Activated T-helper 1 cell treated with anti-CD3 and anti-CD28 coated beads, Interleukin-12 subunit alpha, Interleukin-12 subunit beta, Interleukin-2, Interleukin-4 antibody, amounts not matched to agents 30 ng/mL and 10 ng/mL and 1 ng/mL, durations not matched to agents 14 hours and 24 hours and 36 hours (primary cell): ENCODE measurements at places on chromosomes 7 and 10. TPM values are rescaled to one million over a fixed set of nuclear protein-coding genes. Genes with fewer than 3 reads are reported as not detected.

DNA sequence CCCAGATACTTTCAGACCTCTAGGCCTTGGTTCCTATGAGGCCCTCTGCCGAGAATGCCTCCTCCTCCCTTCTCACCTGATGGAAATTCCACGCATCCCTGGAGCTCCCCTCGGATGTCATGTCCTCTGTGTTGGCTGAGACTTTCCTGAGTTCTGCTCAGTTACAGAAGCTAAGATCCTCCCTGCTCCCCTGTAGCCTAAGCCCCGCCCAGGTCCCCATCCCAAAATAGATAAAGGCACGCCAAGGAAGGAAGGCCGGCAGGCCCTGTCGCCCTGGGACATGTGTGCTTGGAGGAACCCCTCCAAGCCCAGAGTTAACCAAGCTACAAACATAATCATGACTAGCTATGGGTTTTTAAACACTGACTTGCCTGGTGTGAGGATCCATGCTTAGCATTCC lies 123.5 kb downstream of the SORBS1 start:
- DNase-seq = no peak
- no peak overlapping the region for H3K27ac ChIP-seq
- peaks cover 8% of the 10 kb centered on the region for H3K27me3 ChIP-seq
- no peak overlapping the region for H3K4me3 ChIP-seq
- peaks cover 8% of the 10 kb centered on the region for H3K4me1 ChIP-seq

Gene DYNC1I1
- not detected in 2 replicates for total RNA-seq

Gene MKI67
- 141 and 159 TPM in 2 replicates for total RNA-seq

Gene ELFN1
- total RNA-seq = 0.05 TPM in 1 of 2 replicates, not detected in the other

DNA sequence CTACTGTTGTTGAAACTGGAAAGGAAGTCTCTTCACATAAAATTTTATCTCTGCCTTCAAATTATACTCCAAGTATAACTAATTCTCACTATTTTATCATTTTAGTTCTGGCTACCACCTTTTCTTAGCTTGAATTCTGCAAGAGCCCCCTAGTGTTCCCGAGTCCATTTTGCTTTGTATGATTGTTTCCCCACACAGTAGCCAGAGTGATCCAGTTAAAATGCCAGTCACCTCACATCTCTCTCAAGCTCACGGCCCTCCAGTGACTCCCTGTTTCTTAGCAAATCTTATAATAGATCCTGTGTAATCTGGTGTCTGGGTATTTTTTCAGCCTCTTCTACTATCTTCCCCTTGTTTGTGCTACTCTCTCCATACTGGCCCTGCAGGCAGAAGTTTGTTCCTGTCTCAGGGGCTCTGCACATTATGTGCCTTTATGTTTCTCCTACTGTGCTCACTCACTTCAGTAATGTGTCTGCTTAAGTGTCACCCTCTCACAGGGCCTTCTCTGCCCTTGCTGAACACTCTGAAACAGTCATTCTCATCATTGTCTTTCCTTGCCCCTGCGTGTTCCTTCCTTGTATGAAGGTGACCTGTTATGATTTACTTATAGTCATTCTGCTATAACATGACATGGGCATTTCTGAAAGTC lies 8.9 kb downstream of the WAC start:
- H3K4me1 ChIP-seq = peaks cover 62% of the 10 kb centered on the region
- H3K36me3 ChIP-seq = peaks cover 52% of the 10 kb centered on the region
- H3K27me3 ChIP-seq = no peaks in the 10 kb centered on the region
- H3K27ac ChIP-seq = peak overlapping the region; percentile 69

GRCh38 chr7:127666602-127667001 lies 14.6 kb downstream of the SND1 start:
- H3K27me3 ChIP-seq = no peaks in the 10 kb centered on the region
- no peak overlapping the region for H3K4me3 ChIP-seq
- no peak for DNase-seq

GRCh38 chr10:108427146-108427545 lies 1262.6 kb upstream of the SORCS1 start:
- H3K36me3 ChIP-seq = no peaks in the 10 kb centered on the region
- no peaks in the 10 kb centered on the region for H3K4me1 ChIP-seq
- DNase-seq = no peak
- no peak overlapping the region for H3K27ac ChIP-seq

DNA sequence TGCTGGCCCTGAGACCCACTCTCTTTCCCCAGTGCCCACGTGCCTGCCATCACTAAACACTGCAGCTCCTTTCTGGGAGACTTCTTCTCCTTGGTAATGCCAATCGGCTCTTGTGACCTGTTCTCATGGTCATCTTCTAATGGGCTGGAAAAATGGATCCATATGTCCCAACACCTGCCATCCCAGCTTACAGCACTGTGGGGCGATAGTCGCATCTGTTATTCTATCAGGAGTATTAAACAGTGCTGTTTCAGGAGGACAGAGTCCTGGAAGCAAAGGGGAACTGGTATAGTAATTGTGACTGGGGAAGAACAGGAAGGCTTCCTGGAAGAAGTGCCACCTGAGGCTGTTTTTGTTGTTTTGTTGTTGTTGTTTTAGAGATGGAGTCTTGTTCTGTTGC lies 411.2 kb downstream of the GLRX3 start:
- H3K4me3 ChIP-seq = no peak overlapping the region
- DNase-seq = no peak
- H3K27me3 ChIP-seq = no peaks in the 10 kb centered on the region
- H3K4me1 ChIP-seq = no peaks in the 10 kb centered on the region
- H3K27ac ChIP-seq = no peak overlapping the region

DNA sequence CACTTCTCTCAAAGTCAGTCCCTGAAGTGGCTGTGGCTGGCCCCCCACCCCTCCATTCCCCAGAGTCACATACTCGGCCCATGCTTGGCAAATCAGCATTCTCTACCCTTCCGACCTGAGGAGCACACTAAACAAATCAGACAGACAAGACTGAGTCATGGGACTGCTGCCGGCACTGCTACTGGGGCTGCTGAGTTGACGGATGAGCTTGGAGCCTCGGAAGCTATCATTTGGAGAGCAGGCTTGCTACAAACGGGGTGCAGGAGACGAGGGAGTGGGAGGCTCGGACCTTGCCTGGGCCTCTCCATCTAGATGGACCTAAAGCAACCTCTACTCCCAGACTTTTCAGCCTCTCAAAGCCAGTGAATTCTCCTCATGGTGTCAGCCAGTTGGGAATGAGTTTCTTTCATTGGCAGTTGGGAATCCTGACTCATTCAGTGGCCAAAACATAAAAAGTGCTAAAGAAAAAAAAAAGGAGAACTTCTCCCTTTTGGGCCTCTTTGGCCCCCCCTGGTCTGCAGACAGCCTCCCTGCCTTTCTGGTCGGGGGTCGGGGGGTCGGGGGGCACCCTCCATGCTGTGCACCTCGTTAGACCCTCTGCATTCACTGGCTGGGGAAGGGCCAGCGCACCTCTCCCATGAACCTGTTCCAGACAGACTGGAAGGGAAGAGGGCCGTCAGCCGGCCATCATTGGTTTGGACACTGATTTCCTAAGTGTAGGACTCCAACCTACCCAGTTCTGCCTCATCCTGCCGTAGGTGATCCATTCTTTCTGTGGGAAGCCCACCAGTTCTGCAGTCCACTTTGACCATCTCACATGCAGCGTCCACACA lies 52.3 kb upstream of the COL13A1 start:
- no peaks in the 10 kb centered on the region for H3K36me3 ChIP-seq
- peaks cover 27% of the 10 kb centered on the region for H3K27me3 ChIP-seq
- DNase-seq = no peak
- no peak overlapping the region for H3K4me3 ChIP-seq
- H3K4me1 ChIP-seq = no peaks in the 10 kb centered on the region
